ENCODE measurements at places on chromosomes 7 and 10. TPM values are rescaled to one million over a fixed set of nuclear protein-coding genes. Genes with fewer than 3 reads are reported as not detected.

The SFRP4 gene
- not detected for total RNA-seq

The SEMA3D gene
- total RNA-seq: not detected

The OPN1SW gene
- not detected for total RNA-seq

- no peak overlapping the region for H3K4me3 ChIP-seq
- H3K27me3 ChIP-seq: peaks cover 86% of the 10 kb centered on the region
- H3K4me1 ChIP-seq: peaks cover 6% of the 10 kb centered on the region
- no peak overlapping the region for H3K27ac ChIP-seq
- no peak for DNase-seq
Observed at GRCh38 chr10:100723770-100724530, 21.4 kb upstream of the PAX2 start.

- H3K27me3 ChIP-seq: peaks cover 9% of the 10 kb centered on the region
- peak overlapping the region; percentile 61 for H3K27ac ChIP-seq
- no peak for DNase-seq
- H3K36me3 ChIP-seq: peaks cover 12% of the 10 kb centered on the region
- peaks cover 45% of the 10 kb centered on the region for H3K4me1 ChIP-seq
Observed at GRCh38 chr7:129435414-129435829, 1.2 kb downstream of the STRIP2 start.

GRCh38 chr10:120184547-120185337 is 272.3 kb upstream of the PLPP4 start:
- no peaks in the 10 kb centered on the region for H3K36me3 ChIP-seq
- no peak for DNase-seq
- no peak overlapping the region for H3K4me3 ChIP-seq
- H3K4me1 ChIP-seq: no peaks in the 10 kb centered on the region
- H3K27me3 ChIP-seq: no peaks in the 10 kb centered on the region

DNA sequence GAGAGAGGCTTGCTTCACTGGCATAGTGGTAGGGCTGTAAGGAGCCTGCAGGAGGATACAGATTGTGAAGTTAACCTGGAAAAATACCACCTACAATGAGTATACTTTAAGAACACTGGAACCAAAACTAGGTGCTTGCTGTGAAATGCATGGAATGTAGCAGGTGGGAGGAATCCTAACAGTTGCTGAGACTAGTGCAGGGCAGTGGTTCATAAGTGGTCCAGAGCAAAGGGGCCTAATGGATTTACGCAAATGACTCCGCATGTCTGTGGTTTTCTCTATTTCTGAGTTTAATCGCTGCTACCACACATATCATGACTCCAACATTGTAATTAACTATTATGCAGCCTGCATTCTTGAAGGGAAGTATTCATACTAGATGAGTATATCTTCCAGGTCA is 218.4 kb downstream of the CHRM2 start:
- H3K36me3 ChIP-seq: no peaks in the 10 kb centered on the region
- no peak for DNase-seq
- H3K27ac ChIP-seq: no peak overlapping the region
- H3K27me3 ChIP-seq: no peaks in the 10 kb centered on the region

GRCh38 chr10:86063341-86063740 is 303.3 kb downstream of the GRID1 start:
- no peak for DNase-seq
- H3K27ac ChIP-seq: no peak overlapping the region
- H3K4me3 ChIP-seq: no peak overlapping the region
- no peaks in the 10 kb centered on the region for H3K4me1 ChIP-seq
- no peaks in the 10 kb centered on the region for H3K36me3 ChIP-seq

- no peak overlapping the region for H3K4me3 ChIP-seq
- H3K4me1 ChIP-seq: no peaks in the 10 kb centered on the region
- H3K27ac ChIP-seq: no peak overlapping the region
- no peaks in the 10 kb centered on the region for H3K36me3 ChIP-seq
Observed at GRCh38 chr7:141276031-141276430, 202.2 kb downstream of the TMEM178B start.

- DNase-seq: no peak
- H3K27ac ChIP-seq: no peak overlapping the region
- H3K36me3 ChIP-seq: no peaks in the 10 kb centered on the region
- no peaks in the 10 kb centered on the region for H3K27me3 ChIP-seq
- no peak overlapping the region for H3K4me3 ChIP-seq
- peaks cover 7% of the 10 kb centered on the region for H3K4me1 ChIP-seq
Observed at GRCh38 chr7:27031289-27032172, 64.3 kb downstream of the HOXA1 start.

DNA sequence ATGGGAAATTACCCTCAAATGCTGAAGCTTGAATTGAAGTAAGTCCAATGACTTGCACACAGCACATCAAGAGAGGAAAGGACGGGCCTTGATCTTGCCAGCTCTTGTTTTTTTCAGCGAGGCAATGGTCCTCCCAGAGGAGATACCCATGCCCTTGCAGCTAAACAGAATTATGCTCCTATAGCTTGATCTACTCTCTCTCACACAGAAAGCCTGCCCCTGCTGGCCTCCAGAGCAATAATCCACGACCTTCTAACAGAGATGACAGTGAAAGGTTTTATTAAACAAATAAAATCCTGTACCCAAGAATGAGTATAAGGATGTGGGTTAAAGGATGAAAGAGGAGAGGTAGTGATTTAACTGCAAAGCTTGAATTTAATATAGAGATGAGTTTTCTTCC is 268.0 kb downstream of the ADRA2A start:
- no peaks in the 10 kb centered on the region for H3K4me1 ChIP-seq
- H3K27me3 ChIP-seq: no peaks in the 10 kb centered on the region
- DNase-seq: no peak

- H3K4me3 ChIP-seq: no peak overlapping the region
- H3K27me3 ChIP-seq: no peaks in the 10 kb centered on the region
- no peak overlapping the region for H3K27ac ChIP-seq
- H3K36me3 ChIP-seq: no peaks in the 10 kb centered on the region
- no peaks in the 10 kb centered on the region for H3K4me1 ChIP-seq
- no peak for DNase-seq
Observed at GRCh38 chr7:999149-999879, 16.3 kb downstream of the CYP2W1 start.

GRCh38 chr10:86083206-86083605 is 283.4 kb downstream of the GRID1 start:
- peak; percentile 23 for DNase-seq
- no peak overlapping the region for H3K4me3 ChIP-seq
- H3K27me3 ChIP-seq: peaks cover 9% of the 10 kb centered on the region
- H3K36me3 ChIP-seq: no peaks in the 10 kb centered on the region
- no peaks in the 10 kb centered on the region for H3K4me1 ChIP-seq

DNA sequence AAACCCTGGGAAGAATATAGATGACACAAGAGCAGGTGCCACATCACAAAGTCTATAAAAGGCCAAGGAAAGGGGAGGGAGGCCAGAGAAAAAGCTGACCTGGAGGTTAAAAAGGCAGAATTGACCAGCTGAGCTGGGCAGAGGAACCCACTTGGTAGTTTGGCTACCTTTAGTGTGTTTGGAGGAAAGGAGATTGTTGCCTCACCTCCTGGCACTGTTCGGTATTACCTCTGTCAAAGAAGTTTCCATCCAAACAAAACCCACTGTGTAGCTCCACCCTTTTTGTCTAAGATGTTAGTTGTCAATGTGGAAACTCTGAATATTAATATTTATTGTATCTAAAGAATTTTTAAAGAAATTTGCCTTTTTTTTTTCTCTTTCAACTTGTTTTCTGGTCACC is 23.4 kb downstream of the ENTPD7 start:
- H3K4me1 ChIP-seq: peaks cover 9% of the 10 kb centered on the region
- no peak overlapping the region for H3K4me3 ChIP-seq
- H3K27ac ChIP-seq: no peak overlapping the region
- H3K27me3 ChIP-seq: no peaks in the 10 kb centered on the region
- H3K36me3 ChIP-seq: peaks cover 2% of the 10 kb centered on the region

GRCh38 chr7:6121141-6121540 is 90.0 kb downstream of the ANKRD61 start:
- no peak overlapping the region for H3K27ac ChIP-seq
- H3K4me3 ChIP-seq: no peak overlapping the region
- peaks cover 77% of the 10 kb centered on the region for H3K36me3 ChIP-seq
- no peaks in the 10 kb centered on the region for H3K27me3 ChIP-seq

GRCh38 chr7:140036224-140036962 is 26.4 kb downstream of the PARP12 start:
- H3K27me3 ChIP-seq: no peaks in the 10 kb centered on the region
- peak; percentile 54 for DNase-seq
- peak overlapping the region; percentile 67 for H3K27ac ChIP-seq
- peaks cover 64% of the 10 kb centered on the region for H3K36me3 ChIP-seq
- H3K4me1 ChIP-seq: peaks cover 45% of the 10 kb centered on the region

- peaks cover 29% of the 10 kb centered on the region for H3K4me1 ChIP-seq
- H3K36me3 ChIP-seq: peaks cover 11% of the 10 kb centered on the region
- peaks cover 7% of the 10 kb centered on the region for H3K27me3 ChIP-seq
- no peak overlapping the region for H3K4me3 ChIP-seq
- DNase-seq: no peak
Observed at GRCh38 chr7:55526770-55527169, 45.5 kb downstream of the VOPP1 start.

All from activated CD8-positive, alpha-beta memory T cell treated with anti-CD3 and anti-CD28 coated beads, Interleukin-2, amount 10 ng/mL, durations not matched to agents 7 days and 5 days (primary cell).